ENCODE measurements at places on chromosomes 1 and 21. TPM values are rescaled to one million over a fixed set of nuclear protein-coding genes. Genes with fewer than 3 reads are reported as not detected.

Gene SELL
- 0.08 TPM for total RNA-seq

Gene FCRL2
- total RNA-seq = not detected

Gene CD52
- total RNA-seq = not detected

Gene ANKRD34A
- 0.24 TPM for total RNA-seq

Gene FCRL5
- total RNA-seq = not detected

Gene MRPS15
- 83.1 TPM for total RNA-seq

Gene DMBX1
- 0.87 TPM for total RNA-seq

Gene C21orf58
- total RNA-seq = 4.5 TPM

Gene ASH1L
- total RNA-seq = 8.6 TPM

Gene NR5A2
- 3.9 TPM for total RNA-seq

Gene TFF2
- total RNA-seq = not detected

Gene ELOVL1
- 151 TPM for total RNA-seq

Gene TEX38
- not detected for total RNA-seq

Gene TRAF5
- total RNA-seq = 6.6 TPM

Gene WNT2B
- 0.19 TPM for total RNA-seq

Gene AIM2
- not detected for total RNA-seq

Gene MAP1LC3C
- total RNA-seq = 0.11 TPM

Gene LMOD1
- not detected for total RNA-seq

Gene ST6GALNAC5
- 0.09 TPM for total RNA-seq

Gene PADI4
- total RNA-seq = not detected

Gene KRTAP10-4
- total RNA-seq = not detected

Gene E2F2
- 2.9 TPM for total RNA-seq

Gene COL24A1
- 0.02 TPM for total RNA-seq

Gene NBL1
- total RNA-seq = 59.9 TPM

Gene BCAR3
- total RNA-seq = 83.2 TPM

Gene GPX7
- not detected for total RNA-seq

Gene AGL
- 4.1 TPM for total RNA-seq

Gene SCMH1
- total RNA-seq = 15.0 TPM

Gene TESK2
- total RNA-seq = 0.29 TPM

Measured in A549 treated with dexamethasone at 1 μM for 4 hours (cell line).